ENCODE measurements at places on chromosomes 6 and 20.

DNA sequence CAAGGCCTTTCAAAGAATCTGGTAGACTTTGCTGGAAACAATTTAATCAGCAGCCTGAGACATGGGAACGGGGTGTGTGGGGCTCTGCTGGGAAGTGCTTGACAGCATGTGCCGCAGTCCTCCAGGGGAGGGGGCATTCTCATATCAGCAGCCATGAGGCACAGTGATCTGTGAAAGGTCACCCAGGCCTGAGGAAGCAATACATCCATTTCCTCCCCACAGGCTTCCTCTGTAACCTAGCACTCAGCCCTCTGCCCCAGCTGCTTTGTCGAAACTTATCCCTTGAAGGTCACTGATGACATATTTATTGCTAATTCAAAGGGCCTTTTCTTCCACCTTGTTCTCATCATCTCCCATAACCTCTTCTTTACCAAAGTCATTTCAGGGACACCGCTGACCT, 103.3 kb downstream of the TNFAIP3 start:
- no peak overlapping the region for H3K4me3 ChIP-seq
- peaks cover 5% of the 10 kb centered on the region for H3K36me3 ChIP-seq
- peak; percentile 58 for DNase-seq
- H3K27ac ChIP-seq = peak overlapping the region; percentile 75
- H3K27me3 ChIP-seq = no peaks in the 10 kb centered on the region

GRCh38 chr6:135875446-135875845, 23.9 kb downstream of the PDE7B start:
- no peaks in the 10 kb centered on the region for H3K27me3 ChIP-seq
- H3K4me3 ChIP-seq = no peak overlapping the region
- peaks cover 31% of the 10 kb centered on the region for H3K36me3 ChIP-seq
- no peak overlapping the region for H3K27ac ChIP-seq

- H3K4me3 ChIP-seq = no peak overlapping the region
- no peaks in the 10 kb centered on the region for H3K36me3 ChIP-seq
- no peak overlapping the region for H3K27ac ChIP-seq
- H3K27me3 ChIP-seq = peaks cover 66% of the 10 kb centered on the region
- no peaks in the 10 kb centered on the region for H3K4me1 ChIP-seq
Measured at GRCh38 chr6:33105916-33106871, 30.4 kb downstream of the HLA-DPB1 start.

DNA sequence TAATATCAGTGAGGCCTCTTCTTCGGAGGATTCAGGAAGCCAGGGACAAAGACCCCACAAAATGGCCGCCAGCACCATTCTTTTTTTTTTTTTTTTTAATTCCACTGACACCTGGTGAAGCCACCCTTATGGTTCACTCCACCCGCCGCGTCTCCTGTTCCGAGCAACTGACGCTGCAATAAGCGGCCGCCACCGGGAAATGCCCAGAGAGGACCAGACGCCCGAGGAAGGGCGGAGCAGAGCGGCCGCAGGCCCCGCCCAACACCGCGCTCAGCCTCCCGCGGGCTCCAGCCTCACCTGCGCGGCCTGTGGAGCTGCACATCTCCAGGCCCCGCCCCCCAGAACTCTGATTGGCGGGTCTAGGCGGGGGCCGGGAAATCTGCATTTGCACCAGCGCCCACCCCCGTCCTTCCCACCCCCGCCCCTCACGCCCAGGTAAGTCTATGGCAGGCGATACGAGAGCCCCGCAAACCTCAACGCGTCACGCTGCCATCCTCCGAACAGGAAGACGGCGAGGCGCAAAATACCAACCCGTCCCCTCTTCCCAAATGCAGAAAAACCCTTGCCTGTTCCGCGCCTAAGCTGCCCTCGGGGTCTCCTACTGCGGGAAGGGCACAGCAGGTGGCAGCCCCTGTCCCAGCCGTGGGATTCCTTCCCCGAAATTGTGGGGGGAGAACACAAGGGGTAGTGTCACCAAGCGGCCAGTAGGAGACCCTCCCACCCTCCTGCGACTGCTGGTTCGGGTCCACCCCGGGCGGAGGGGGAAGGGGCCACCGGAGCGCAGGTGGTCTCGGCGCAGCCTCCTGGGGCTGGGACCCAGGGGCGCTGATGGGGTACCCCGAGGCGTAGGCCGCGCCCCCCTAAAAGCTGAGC, 960 bp downstream of the ATP9A start:
- peak; percentile 87 for DNase-seq
- peaks cover 5% of the 10 kb centered on the region for H3K4me1 ChIP-seq
- H3K4me3 ChIP-seq = peak overlapping the region; percentile 75
- peaks cover 3% of the 10 kb centered on the region for H3K36me3 ChIP-seq
- peaks cover 36% of the 10 kb centered on the region for H3K27me3 ChIP-seq

- H3K36me3 ChIP-seq = peaks cover 36% of the 10 kb centered on the region
- H3K27me3 ChIP-seq = no peaks in the 10 kb centered on the region
- H3K4me1 ChIP-seq = peaks cover 25% of the 10 kb centered on the region
- peak overlapping the region; percentile 75 for H3K27ac ChIP-seq
- peak; percentile 78 for DNase-seq
Measured at GRCh38 chr6:152233547-152234320, 403.4 kb downstream of the SYNE1 start.

DNA sequence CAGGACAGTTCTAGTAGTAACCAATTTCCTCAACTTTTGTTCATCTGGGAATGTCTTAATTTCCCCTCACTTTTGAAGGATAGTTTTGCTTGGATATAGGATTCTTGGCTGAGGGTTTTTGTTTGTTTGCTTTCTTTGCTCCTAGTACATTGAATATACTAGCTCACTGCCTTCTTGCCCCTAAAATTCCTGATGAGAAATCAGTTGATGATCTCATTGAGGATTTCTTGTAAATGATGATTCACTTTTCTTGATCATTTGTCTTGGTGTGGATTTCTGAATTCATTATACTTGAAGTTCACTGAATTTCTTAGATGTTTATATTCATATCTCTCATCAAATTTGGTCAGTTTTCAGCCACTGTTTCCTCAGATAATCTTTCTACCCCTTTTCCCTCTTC, 49.1 kb upstream of the PRDM1 start:
- H3K4me1 ChIP-seq = peaks cover 14% of the 10 kb centered on the region
- H3K27ac ChIP-seq = no peak overlapping the region
- H3K4me3 ChIP-seq = peak overlapping the region; percentile 6
- no peak for DNase-seq

- DNase-seq = no peak
- H3K27me3 ChIP-seq = no peaks in the 10 kb centered on the region
Measured at GRCh38 chr6:71466362-71466761, 177.8 kb downstream of the OGFRL1 start.

- H3K27ac ChIP-seq = no peak overlapping the region
- peaks cover 17% of the 10 kb centered on the region for H3K36me3 ChIP-seq
- peaks cover 5% of the 10 kb centered on the region for H3K4me1 ChIP-seq
- no peak overlapping the region for H3K4me3 ChIP-seq
Measured at GRCh38 chr6:90432041-90432775, 135.6 kb upstream of the BACH2 start.

DNA sequence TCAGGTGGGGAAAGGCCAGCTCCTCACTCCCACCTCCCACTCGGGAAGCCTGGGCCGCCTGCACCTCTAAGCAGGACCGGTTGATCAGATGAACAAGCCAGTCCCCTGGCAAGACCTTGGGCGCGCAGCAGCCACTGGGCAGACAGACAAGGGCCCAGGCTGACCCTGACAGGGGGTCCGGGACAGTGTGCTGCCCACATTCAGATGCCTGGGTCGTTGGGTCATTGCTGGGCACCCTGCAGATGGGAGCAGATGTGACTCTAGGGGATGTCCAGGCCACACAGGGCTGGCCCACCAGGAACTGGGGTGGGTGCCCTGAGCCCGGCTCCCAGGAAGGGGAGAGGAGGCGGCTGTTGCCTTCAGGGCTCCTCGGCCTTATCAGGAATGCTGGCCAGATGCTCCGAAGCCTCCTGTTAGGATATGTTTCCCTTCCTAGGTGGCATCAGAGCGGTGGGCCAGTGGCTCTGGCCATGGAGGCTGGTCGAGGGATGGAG, 17.3 kb upstream of the FRMD1 start:
- no peak overlapping the region for H3K4me3 ChIP-seq
- H3K36me3 ChIP-seq = no peaks in the 10 kb centered on the region
- H3K27me3 ChIP-seq = peaks cover 5% of the 10 kb centered on the region
- no peaks in the 10 kb centered on the region for H3K4me1 ChIP-seq
- DNase-seq = no peak
- no peak overlapping the region for H3K27ac ChIP-seq

DNA sequence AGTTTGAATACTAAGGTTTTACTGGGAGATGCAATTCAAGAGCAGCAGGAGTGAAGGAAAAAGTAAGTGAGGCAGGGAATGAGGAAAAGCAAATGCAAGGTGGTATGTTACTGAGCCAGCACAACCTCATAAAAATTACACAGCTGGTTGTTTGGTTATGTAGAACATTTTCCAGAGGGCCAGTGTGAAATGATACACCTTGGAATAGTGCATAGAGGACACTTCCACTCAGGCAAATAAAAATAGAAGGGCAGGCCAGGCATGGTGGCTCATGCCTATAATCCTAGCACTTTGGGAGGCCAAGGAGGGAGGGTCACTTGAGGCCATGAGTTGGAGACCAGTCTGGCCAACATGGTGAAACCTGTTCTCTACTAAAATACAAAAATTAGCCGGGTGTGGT, 43.4 kb upstream of the POPDC3 start:
- H3K27ac ChIP-seq = no peak overlapping the region
- DNase-seq = no peak
- peaks cover 6% of the 10 kb centered on the region for H3K27me3 ChIP-seq
- no peaks in the 10 kb centered on the region for H3K4me1 ChIP-seq
- no peak overlapping the region for H3K4me3 ChIP-seq
- no peaks in the 10 kb centered on the region for H3K36me3 ChIP-seq

GRCh38 chr6:142320366-142320765, 18.6 kb downstream of the ADGRG6 start:
- no peak overlapping the region for H3K4me3 ChIP-seq
- no peak for DNase-seq
- H3K36me3 ChIP-seq = no peaks in the 10 kb centered on the region

- H3K36me3 ChIP-seq = peaks cover 3% of the 10 kb centered on the region
- DNase-seq = no peak
- peaks cover 13% of the 10 kb centered on the region for H3K4me1 ChIP-seq
- no peak overlapping the region for H3K27ac ChIP-seq
- no peaks in the 10 kb centered on the region for H3K27me3 ChIP-seq
Measured at GRCh38 chr6:26006086-26006939, 43.7 kb downstream of the TRIM38 start.

- DNase-seq = no peak
- H3K27ac ChIP-seq = no peak overlapping the region
- no peak overlapping the region for H3K4me3 ChIP-seq
Measured at GRCh38 chr6:39073471-39074355, 25.1 kb downstream of the GLP1R start.

DNA sequence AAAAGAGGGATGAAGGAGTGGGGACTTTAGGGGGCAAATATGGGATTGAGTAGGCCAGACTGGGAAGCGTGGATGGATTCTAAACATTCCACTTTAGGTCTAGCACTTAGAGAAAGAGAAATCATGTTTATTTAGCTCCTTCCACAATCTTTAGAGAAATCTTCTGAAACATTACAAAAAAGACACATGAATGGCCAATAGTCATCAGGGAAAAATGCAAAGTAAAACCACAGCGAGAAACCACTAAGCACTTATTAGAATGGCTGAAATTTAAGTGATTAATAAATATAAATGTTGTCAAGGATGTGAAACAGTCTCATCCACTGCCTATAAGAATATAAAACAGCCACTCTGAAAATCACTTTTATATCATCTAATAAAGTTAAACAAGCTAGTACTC, 46.9 kb downstream of the HLA-A start:
- no peak overlapping the region for H3K4me3 ChIP-seq
- H3K36me3 ChIP-seq = no peaks in the 10 kb centered on the region
- no peak for DNase-seq
- peaks cover 3% of the 10 kb centered on the region for H3K4me1 ChIP-seq
- no peak overlapping the region for H3K27ac ChIP-seq

- H3K27me3 ChIP-seq = peaks cover 11% of the 10 kb centered on the region
- no peak for DNase-seq
- H3K36me3 ChIP-seq = peaks cover 9% of the 10 kb centered on the region
- no peak overlapping the region for H3K4me3 ChIP-seq
- H3K4me1 ChIP-seq = peaks cover 26% of the 10 kb centered on the region
- no peak overlapping the region for H3K27ac ChIP-seq
Measured at GRCh38 chr6:7587631-7588100, 2.3 kb upstream of the SNRNP48 start.

DNA sequence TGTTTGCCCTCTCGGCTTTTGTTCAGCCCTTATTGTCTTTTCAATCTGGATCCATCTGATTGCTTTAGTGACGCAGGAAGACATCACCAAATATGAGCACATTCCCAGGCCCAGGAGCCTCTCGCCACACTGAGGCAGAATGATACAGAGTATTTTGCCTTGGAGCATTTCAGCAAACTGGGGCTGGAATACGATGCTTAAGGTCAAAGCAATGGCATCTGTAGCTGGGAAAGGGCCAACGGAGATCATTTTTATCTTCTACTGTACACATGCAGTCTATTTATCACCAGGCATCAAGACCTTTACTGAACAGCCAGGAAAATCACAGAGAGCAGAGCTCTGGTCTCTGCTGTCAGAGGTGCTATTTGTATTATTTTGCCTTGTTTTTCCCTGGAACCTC, 655.3 kb downstream of the RNF144B start:
- no peak overlapping the region for H3K27ac ChIP-seq
- no peak overlapping the region for H3K4me3 ChIP-seq
- no peak for DNase-seq
- no peaks in the 10 kb centered on the region for H3K4me1 ChIP-seq
- no peaks in the 10 kb centered on the region for H3K36me3 ChIP-seq

DNA sequence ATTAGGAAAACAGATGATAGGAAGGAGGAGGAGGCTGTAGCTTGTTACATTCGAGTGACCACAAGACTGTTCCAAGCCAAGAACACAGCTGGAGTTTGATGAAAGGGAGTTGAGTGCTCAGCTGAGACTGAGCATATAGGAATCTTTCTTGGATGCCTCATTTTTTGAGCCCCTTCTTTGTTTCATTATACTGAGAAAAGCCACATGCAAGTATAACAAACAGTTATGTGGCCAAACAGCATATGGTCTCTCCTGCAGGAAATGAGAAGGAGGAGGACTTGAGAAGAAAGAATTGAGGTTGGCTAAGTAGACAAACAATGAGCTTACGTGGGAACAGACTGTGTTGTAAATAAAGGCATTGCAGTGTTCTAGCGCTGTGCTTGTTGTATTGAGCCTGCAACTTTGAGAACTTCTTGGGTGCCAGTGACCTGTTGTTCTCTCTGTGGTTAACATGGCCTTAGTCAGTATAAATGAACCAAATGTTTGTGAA, 78.3 kb downstream of the AKAP7 start:
- H3K27me3 ChIP-seq = no peaks in the 10 kb centered on the region
- H3K36me3 ChIP-seq = peaks cover 5% of the 10 kb centered on the region
- H3K4me1 ChIP-seq = peaks cover 16% of the 10 kb centered on the region

DNA sequence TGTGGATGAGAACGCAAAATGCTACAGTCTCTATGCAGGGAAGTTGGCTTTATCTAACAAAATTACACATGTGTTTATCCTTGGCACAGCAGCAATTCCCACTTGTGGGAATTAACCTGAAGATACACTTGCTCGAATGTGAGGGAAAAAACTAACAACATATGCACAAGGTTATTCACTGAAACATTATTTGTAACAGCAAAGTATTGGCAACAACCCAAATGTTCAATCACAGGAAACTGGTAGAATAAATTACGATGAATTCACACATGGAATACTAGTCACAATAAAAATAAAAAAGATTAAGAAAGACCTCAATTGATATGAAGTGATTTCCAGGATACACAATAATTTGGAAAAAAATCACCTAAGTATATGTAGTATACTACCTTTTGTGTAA, 68.1 kb upstream of the OGFRL1 start:
- no peak for DNase-seq
- no peaks in the 10 kb centered on the region for H3K36me3 ChIP-seq
- peaks cover 3% of the 10 kb centered on the region for H3K27me3 ChIP-seq
- H3K27ac ChIP-seq = no peak overlapping the region
- H3K4me3 ChIP-seq = no peak overlapping the region
